Activated T-helper 1 cell treated with anti-CD3 and anti-CD28 coated beads, Interleukin-2, amount 50 U/mL, for 16 hours (primary cell): ENCODE measurements at places on chromosomes 5 and 9.
A peak's percentile ranks its signal among the peaks of the same experiment; 100 is the strongest.

DNA sequence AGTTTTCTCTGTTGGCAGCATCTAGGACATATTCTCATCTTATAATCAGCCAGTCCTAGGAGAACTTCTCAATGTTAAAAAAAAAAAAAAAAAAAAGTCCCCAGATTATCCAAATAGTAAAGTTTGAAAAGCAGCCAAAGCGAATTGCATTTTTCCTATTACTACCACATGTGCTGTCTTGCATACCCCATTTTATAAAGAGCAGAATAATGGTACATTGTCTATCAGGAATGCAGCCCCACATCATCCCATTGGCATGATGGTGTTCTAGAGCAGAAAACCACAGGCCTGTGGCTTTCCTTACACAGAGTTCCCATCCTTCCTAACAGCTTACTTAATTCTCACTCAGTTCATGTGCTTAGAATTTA, 381.6 kb downstream of the TMEM38B start:
- DNase-seq = no peak

GRCh38 chr9:129888293-129889121, 53.2 kb downstream of the USP20 start:
- peak; percentile 86 for DNase-seq

GRCh38 chr5:160159991-160160792, 40.9 kb upstream of the PWWP2A start:
- DNase-seq = no peak

GRCh38 chr9:137482094-137482781, 23.1 kb upstream of the NSMF start:
- no peak for DNase-seq

GRCh38 chr5:131952301-131952857, 6.9 kb upstream of the MEIKIN start:
- no peak for DNase-seq

GRCh38 chr5:16518606-16519005, 53.0 kb upstream of the ZNF622 start:
- no peak for DNase-seq

DNA sequence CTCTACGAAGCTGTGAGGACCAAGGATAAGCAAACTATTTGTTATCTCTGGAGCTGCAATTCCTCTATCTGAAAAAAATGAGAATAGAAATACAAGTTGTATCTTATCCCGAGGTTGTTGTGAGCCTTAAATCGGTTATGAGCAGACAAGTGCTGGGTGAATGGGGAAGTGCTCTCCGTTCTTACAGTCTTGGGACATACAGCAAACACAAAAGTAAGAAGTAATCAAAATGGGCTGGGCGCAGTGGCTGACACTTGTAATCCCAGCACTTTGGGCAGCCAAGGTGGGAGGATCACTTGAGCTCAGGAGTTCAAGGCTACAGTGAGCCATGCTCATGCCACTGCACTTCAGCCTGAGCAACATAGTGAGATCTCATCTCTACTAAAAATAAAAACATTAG, 31.7 kb downstream of the ITK start:
- no peak for DNase-seq

DNA sequence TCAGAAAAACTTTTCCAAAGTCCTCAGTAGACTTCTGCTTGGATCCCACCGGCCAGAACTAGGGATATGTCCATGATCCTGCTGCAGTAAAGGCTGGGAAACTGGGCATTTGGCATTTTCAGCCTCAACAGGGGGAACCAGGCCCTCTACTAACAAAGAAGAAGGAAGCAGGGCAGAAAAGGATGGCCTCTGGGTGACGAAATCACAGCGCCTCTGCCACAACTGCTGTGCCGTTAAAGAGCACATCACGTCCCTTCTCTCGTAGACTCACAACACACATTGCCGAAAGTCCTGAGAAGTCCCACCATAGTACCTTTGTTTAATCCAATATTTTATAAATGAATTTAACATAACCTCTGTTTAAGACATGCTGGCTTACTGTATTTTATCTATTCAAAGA, 10.4 kb upstream of the AFAP1L1 start:
- DNase-seq = no peak

DNA sequence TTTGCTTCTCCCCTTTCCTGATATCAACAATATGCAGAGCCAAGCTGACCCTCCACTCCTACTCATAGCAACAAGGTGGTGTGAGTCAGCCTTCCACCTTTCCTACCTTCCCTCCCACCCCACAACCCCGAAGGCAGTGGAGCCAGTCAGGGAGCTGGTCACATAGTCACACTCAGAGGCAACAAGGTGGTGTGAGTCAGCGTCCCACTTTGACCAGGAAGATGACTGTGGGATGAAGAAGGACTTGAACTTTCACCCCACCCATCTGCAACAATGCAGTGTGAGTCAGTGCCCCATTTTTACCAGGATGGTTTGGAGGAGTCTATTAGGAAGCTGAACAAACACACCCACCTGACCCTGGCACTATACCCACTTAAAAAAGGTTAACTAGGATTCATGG, 30.1 kb upstream of the ZNF782 start:
- no peak for DNase-seq

DNA sequence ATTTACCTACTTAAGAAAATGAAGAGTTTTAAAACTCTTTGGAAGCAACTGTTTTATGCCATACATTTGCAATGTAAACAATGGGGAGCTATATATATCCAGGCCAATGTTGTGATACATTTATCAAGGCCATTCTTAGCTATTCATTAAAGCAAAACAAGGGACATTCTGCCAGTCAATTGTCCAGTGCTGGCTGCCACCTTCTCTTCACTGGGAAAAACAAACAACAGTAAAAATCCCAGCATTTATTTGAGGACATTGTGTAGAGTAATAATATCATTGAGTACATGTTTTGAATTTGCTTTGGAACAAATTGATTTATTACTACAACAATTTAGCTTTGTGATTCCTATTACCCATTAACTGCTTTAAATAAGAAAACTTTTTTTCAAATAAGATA, 1107.4 kb downstream of the DTWD2 start:
- DNase-seq = no peak

GRCh38 chr5:159763562-159763961, 152.7 kb upstream of the ADRA1B start:
- DNase-seq = no peak

DNA sequence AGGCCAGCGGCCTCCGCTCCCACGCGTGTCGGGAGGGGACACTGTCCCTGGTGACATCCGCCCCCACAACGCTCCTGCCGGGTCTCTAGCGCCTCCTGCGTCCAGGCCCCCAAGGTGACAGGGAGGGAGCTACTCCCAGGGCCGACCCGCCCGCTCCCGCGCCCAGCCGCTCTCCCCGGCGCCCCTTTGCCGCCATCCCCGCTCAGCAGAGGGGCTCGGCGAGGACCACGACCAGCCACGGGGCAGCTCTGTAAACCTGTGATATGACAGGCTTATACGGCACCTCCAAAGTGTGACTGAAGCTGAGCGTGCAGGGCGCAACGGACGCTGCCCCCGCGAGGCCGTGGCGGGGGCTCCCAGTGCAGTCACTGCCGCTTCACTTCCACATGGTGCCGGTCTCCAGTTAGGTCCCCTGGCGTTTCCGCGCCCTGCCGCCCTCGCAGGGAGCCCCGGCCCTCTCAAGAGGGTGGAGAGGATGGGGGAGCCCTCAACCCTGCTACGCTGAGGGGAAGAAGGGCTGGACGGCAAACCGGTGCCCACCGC, 978 bp upstream of the ADCY2 start:
- no peak for DNase-seq

DNA sequence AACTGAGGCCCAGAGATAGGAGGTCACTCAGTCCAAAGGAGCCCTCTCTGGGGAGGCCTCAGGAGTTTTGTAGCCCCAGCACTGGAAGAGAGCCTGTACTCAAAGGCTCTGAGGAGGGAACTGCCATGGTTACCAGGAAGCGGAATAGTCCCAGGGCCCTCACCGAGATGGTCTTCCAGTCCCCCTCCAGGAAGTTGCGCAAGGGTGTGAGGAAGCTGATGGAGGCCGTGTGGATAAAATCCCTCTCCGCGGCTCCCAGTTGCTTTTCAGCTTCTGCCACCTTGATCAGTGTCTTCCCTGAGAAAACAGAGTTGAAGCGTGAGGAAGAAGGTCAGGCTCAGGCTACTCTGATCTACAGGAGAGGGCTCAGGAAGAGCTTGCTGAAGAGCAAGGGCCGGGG, 13.5 kb downstream of the SH3GLB2 start:
- no peak for DNase-seq

DNA sequence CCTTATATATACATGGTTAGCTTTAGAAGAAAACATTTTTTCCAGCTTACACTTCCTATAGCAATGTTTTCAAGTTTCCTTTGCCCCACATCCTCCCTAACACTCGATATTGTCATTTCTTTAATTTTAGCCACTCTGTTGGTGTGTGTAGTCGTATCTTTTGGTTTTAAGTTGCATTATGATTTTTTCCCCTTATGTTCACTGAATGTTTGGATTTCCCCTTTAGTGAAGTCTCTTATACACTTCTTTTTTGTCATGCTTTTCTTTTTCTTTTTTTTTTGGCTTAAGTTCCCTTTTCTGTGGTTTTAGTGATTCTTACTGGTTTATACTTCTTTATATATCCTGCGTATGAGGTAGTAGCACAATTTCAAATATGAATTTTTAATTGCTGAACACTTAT, 58.8 kb downstream of the KDM4C start:
- DNase-seq = no peak

DNA sequence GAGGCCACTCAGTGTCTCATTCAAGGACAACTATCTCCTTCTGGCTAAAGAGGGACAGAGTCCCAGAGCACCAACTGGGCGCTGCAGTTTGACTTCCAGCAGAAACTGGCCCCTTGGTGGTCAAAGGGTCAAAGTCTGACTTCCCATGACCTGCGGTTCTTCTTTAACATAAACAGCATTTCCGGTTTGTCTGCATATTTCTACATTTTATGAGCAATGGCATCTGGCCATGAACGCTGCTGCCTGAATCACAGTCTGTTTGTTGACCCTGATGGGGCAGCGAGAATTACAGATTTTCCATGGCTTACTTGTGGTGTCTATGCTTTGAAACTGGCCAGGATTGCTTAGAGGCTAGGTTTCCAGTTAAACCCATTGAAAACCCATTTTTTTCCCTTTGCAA, 1.3 kb downstream of the TNFSF15 start:
- DNase-seq = no peak

- no peak for DNase-seq
Observed at GRCh38 chr9:107711542-107711941, 222.0 kb upstream of the KLF4 start.

DNA sequence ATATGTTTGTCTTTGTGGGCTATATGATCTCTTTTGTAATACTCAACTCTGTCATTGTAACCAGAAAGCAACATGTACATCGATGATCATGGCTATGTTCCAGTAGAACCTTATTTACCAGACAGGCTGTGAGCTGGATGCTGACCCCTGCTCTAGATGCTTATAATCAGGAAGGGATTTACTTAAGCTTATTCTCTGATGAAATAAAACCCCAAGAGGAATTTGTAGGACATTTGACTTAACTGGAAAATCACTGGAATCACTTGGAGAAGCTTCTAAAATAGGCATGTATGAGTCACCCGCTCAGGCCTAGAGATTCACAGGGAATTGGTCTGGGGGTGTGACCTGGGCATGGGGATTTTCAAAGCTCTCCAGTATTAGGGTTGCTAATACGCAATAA, 285.8 kb upstream of the ZNF608 start:
- no peak for DNase-seq

DNA sequence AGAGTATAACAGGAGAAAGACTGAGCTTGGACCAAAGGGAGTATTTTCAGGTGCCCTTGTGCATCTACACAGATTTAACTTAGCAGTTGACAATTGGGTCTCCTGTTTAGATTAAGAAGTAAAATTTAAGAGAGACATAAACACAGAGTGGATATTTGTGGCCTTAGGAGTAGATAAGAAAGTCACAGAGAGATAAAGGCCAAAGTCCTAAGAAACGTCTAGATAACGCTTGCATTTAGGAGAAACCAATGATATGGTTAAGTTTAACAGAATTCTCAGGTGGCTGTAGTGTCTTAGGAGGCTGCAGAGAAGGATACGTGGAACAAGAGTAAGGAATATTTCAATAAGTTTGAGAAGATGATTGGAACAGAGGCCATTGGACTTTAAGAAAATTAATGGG, 155.0 kb upstream of the DAB2 start:
- no peak for DNase-seq

DNA sequence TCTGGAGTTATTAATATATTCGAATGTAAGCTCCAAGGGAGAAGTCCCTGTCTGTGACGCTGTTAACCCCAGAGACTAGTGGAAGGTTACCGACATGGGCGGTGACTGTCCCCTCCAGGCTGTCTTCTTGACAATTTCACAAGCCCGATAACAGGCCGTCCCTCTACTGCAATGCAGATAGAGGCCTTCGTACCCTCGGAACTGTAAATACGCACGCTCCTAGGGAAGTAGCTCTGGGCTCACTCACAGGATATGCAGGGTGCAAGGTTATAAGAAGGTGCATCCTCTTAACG, 680 bp upstream of the RFK start:
- peak; percentile 11 for DNase-seq

DNA sequence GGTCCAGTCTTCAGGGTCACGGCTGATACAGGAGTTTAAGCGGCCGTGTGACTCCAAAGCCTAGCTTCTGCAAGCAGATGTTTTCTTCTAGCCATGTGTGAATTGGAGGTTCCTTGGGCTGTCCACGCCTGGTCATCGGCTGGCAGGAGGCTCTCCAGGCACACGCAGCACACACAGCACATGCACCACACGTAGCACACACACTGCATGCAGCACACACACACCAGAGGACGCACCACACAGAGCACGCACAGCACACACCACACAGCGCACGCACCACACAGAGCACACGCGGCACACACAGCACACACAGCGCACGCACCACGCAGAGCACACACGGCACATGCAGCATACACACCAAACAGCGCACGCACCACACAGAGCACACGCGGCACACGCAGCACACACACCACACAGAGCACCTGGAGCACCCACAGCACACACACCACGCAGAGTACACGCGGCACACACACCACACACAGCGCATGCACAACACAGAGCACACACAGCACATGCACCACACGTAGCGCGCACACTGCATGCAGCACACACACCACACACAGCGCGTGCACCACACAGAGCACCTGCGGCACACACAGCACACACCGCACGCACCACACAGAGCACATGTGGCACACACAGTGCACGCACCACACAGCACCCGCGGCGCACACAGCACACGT, 234.3 kb downstream of the FANCC start:
- DNase-seq = no peak

- DNase-seq = no peak
Observed at GRCh38 chr9:38424918-38425317, 664 bp upstream of the IGFBPL1 start.

- peak; percentile 29 for DNase-seq
Observed at GRCh38 chr5:1315709-1316587, 21.1 kb upstream of the TERT start.

- DNase-seq = no peak
Observed at GRCh38 chr5:119370486-119370885, 14.7 kb downstream of the TNFAIP8 start.

GRCh38 chr5:122330881-122331280, 18.8 kb downstream of the SNCAIP start:
- no peak for DNase-seq

DNA sequence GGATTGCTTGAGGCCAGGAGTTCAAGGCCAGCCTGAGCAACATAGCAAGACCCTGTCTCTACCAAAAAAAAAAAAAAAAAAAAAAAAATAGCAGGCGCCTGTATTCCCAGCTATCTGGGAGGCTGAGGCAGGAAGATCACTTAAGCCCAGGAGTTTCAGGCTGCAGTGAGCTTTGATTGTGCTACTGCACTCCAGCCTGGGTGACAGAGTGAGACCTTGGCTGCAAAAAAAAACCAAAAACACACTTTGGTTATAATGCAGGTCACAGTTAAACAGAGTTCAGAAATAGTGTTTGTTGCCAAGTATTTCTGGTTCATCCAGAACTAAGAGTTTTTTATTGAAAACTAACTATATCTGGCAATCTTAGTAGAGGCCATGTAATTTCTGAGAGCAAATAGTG, 24.1 kb upstream of the IL6ST start:
- no peak for DNase-seq
